ENCODE measurements at places on chromosomes 16 and 17.

DNA sequence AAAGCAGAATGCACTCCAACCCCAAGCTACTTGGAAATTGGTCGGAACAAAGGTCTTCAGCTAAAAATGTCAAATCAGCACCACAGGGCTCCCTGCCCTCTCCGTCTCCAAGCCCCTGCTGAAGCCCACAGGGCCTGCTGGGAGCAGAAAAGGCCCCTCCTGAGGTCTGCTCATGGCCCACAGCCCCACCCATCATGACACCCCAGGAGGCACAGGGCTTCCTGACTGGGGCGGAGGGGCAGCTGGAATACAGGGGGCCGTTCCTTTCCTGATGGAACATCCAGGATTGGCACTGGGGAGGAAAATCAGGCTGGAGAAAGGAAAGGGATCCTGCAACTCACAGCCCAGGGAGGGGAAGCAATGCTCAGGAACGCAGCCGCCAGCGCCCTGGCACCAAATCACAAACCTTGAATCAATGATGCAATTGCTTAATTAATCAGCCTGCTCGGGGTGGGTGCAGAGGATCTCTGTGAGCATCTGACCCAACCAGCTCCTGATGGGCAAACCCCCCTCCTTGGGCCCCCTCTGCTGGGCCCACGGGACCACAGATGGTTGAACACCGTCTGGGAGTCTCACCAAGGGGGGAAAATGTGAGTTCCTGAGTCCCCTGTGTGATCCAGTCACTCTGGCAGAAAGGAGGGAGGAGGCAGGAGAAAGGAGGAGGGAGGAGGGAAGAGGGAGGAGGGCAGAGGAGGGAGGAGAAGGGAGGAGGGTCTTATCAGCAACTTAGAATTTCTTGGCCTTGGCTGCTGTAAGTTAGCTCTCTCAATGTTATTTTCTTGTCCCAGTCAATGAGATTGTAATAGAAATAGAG, 155.5 kb downstream of the ZNF423 start:
- no peak for DNase-seq

- no peak for DNase-seq
Observed at GRCh38 chr16:22383827-22384226, 9.4 kb upstream of the CDR2 start.

GRCh38 chr17:4950075-4950745, 709 bp upstream of the ENO3 start:
- no peak for DNase-seq

DNA sequence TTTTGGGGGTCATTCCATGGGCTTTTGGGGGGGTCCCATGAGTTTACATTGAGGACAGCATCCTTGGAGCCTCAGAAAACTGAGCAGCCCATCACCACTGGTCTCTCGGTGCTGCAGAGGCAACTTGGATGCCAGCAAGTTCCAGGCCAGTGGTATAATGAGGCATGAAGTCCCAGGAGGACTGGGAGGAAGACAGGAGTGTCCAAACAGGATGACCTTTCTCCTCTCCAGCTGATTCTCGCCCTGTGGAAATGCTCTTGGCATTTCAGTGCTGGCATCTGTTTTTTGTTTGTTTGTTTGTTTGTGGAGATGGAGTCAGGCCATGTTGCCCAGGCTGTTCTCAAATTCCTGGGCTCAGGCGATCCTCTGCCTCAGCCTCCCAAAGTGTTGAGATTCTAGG, 347.6 kb downstream of the SNX29 start:
- DNase-seq: no peak

DNA sequence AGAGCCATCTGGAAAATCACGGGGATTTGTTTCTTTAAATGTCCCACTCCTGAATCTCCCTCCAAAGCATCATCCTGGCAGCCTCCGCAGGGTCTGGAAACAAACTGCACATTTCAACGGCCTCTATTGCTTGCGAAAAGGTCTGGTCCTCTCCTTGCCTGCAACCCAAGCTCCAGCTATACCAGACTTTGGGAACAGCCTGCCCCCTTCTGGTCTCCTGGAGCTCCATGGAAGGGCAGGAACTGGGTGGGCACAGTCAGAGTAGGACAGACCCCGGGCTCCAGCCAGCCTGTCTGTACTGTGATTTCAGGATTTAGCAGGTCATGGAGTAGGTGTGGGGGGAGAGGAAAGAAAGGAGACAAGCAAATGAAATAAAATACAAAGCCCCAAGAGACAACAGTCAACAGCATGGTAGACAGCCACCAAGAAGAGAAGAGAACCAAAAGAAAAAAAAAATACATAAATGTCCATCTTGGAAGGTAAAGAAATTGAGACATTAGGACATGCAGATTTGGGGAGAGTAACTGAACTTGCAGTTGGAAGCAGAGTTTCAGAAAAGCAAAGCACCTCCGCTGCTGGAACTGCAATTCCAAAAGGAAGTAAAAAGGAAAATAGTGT, 2.7 kb downstream of the XYLT1 start:
- DNase-seq: no peak

GRCh38 chr17:3718201-3718600, 5.5 kb upstream of the HASPIN start:
- DNase-seq: no peak

GRCh38 chr17:49578952-49579500, 3.4 kb downstream of the NXPH3 start:
- DNase-seq: no peak

- DNase-seq: no peak
Observed at GRCh38 chr17:41773190-41773588, 13.3 kb downstream of the JUP start.

- DNase-seq: no peak
Observed at GRCh38 chr17:40535924-40536294, 29.4 kb downstream of the CCR7 start.

- DNase-seq: no peak
Observed at GRCh38 chr17:4999430-5000093, 1.8 kb downstream of the KIF1C start.

DNA sequence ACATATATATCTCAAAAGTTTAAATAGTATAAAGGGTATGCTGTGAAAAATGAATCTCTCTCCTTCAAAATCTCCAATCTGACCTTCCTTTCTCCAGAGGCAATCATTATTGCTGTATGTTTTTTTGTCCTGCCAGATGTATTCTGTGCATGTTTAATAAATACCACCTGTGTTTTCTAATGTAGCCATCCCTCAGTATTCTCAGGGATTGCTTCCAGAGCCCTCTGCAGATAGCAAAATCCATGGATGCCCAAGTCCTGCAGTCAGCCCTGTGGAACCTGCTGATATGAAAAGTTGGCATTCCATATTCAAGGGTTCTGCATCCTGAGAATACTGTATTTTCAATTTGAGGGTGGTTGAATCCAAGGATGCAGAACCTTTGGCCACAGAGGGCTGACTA, 42.9 kb downstream of the BPTF start:
- no peak for DNase-seq

DNA sequence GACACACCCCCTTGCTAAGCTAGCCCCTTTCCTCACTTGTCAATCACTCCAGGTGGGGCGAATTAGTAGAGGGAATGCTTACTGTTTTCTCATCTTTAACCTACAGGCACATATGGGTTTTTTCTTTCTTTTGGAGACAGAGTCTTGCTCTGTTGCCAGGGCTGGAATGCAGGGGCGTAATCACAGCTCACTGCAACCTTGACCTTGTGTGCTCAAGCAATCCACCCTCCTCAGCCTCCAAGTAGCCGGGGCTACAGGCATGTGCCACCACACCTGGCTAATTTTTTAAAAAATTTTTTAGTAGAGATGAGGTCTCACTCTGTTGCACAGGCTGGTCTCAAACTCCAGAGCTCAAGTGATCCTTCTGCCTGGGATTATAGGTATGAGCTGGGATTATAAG, 38.7 kb upstream of the RHBDL3 start:
- DNase-seq: no peak

- no peak for DNase-seq
Observed at GRCh38 chr16:62712566-62712965, 676.3 kb upstream of the CDH8 start.

DNA sequence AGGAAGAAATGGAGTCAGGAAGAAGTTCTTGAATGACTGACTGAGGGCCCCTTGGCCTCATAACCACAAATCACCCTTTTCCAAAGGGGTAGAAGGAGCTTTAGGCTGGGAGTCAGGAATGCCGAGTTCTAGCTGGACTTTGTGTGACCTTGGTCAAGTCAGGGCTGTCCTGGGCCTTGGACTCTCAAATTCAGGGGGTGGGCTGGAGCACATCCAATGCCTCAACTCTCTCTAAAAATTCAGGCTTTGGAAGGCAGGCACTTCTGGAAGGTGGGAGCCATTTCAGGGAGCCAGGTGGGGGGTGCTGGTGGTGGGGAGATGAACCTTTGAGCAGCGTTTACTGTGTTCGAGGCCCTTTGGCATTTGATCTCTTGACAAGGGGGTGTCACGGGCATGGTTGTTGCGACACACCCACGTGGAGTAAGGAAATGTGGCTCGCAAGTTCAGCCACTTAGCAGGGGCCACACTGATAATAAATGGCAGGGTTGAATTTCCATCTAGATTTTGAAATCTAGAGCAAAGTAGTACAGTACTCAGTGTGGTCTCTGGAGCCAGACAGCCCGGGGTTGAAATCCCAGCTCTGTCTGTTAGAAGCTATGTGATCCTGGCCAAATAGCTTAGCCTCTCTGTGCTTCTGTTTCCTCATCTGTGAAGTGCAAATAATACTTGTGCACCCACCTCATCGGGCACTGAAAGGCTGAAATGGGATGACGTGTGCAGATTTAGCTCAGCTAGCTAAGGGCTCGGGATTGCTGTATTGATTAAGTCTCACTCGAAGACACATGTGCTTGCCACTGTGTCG, 47.1 kb upstream of the CIBAR2 start:
- DNase-seq: no peak

- DNase-seq: no peak
Observed at GRCh38 chr16:28091656-28092055, 28.1 kb upstream of the GSG1L start.

DNA sequence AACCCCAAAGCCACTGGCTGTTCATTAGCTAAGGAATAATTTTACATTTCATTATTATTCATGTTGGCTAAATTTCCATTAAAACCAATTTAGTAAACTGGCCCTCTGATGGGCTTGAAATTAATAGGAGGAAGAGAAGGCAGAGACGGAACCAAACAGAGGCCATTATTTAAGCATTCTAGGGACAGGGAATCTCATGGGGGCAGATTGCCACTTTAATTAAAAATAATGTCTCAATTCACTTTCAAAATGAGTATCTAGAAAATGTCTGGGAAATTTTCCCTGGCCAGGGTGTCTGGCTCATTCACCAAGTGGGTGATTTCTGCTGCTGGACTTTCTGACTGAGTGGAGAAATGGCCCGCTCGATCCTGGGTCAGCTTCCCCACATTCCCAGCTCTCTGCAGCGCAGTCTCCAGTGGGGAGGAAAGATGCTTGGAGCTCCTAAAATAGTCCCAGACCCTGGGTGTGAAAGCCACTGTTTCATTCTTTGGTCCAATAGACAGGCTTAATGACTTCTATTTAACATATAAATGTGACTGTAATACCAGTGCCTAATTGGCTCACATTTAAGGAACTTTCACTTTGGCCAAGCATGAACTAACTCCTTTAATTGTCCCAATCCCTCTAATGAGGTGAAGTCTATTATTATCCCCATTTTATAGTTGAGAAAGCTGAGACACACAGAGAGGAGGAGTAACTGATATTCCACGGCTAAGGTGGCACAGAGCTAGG, 64.3 kb downstream of the IRX6 start:
- no peak for DNase-seq

DNA sequence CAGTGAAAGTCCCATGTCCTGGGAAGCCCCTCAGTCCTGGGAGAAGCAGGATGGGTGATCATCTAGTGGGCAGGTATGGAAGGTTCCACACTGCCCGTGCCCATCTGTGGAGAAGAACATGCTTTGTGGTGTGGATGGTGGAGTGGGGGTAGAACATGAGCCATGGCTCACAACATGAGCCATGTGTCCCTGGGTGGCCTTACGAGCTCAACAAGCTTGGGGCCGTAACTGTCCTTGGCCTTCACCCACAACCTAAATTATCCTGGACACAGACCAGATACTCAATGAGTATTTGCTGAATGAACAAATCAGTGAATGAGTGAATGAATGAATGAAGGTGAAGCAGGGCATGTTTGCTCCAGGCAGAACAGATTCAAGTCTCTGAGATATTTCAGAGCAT, 13.5 kb downstream of the SOX8 start:
- DNase-seq: no peak

GRCh38 chr17:40862985-40863733, 3.9 kb downstream of the KRT12 start:
- DNase-seq: no peak

- no peak for DNase-seq
Observed at GRCh38 chr16:19424478-19424877, 6.8 kb downstream of the TMC5 start.

- no peak for DNase-seq
Observed at GRCh38 chr16:58272855-58273254, 22.0 kb downstream of the PRSS54 start.

DNA sequence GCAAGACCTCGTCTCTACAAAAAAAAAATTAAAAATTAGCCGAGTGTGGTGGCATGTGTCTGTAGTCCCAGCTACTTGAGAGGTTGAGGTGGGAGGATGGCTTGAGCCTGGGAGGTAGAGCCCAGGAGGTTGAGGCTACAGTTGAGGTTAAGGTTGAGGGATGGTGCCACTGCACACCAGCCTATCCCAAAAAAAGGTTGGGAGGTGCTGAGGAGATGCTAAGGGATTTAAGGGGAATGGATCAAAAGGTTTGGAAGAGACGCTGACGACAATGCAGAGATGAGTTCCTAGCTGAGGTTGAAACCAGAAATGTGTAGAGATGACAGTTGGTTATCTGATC, 4.7 kb upstream of the NSMCE1 start:
- DNase-seq: no peak

- no peak for DNase-seq
Observed at GRCh38 chr17:17004251-17004996, 32.5 kb upstream of the TNFRSF13B start.

DNA sequence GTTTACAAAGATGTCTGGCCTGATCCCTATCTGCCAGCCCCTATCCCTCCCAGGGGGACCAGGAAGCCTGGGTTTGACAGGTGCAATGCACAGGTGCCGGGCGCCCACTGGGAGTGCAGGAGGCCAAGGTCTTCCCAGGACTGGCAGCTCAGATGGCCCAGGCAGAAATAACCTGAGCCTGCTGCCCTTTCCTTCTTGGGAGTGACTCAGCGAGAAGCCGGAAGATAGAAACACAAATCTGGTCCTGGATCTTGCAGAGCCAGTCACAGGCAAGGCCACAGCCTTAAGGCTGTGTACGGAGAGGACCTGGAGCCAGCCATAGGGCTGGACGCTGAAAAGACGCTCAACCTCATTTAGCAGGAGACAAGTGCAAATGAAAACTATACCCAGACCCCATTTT, 27.7 kb downstream of the GPR142 start:
- no peak for DNase-seq

DNA sequence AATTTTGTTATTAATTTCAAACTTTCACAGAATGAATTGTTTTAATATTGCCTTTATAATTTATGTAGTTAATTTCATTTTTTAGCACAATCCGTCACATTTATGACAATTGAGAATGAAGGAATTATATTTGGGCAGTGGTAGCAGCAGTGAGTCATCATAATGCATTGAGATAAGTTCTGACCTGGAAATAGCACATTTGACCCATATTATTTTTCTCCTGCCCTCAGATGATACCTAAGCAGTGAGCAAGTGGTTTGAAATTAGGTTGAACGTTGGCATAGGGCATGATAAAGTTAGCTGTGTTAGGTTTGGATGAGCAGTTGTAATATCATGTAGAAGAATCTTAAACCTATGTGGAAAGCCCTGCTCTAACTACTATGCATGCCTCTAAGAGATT, 1431.3 kb upstream of the CDH8 start:
- no peak for DNase-seq
